ENCODE measurements at places on chromosomes 3 and 15.

- DNase-seq: no peak
Measured at GRCh38 chr3:177177749-177178221, 19.5 kb downstream of the TBL1XR1 start.

- no peak for DNase-seq
Measured at GRCh38 chr15:70212963-70213315, 115.2 kb upstream of the TLE3 start.

DNA sequence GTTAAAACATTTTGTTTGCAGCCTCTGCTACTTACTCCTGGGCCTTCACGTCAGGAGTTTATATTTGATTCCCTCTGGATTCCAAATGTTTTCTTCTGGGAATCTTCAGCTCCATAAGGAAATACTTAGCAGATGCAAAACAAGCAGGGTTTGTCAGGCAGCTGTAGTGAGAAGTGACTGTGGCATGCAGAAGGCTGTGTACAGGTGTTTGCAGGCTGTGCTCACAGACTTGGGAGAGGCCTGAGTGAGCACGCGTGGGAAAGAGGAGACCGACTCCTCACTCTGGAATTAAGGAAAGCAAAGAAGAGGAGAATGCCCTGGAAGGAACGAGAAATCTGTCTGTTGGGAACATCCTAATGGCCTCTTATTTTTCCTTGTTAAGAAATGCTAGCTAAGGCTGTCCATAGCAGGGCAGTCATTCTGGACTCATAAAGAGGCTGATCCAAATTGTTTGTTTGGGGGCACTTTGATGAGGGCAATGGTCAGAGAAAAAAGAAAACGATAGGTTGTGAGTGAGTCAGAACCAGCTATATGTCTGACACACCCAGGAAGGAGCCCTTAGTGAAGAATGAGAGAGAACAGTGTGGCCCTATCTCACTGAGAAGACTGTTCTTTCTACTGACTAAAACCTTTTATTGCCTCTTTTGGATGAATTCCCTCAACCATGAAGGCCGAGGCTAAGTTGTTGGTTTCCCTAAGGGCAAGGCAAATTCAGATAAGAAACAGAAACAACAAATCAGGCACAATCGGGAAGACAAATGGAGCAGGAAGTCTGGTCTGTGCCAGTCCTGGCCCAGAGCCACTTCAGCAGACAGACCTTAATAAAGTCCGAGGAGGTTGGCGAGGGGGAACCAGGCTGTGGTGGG, 82.6 kb downstream of the TGFBR2 start:
- DNase-seq: no peak

- no peak for DNase-seq
Measured at GRCh38 chr15:36334059-36334458, 245.4 kb upstream of the CDIN1 start.

- no peak for DNase-seq
Measured at GRCh38 chr3:100769693-100770092, 60.4 kb downstream of the TFG start.

GRCh38 chr15:31305796-31306425, 20.7 kb upstream of the KLF13 start:
- no peak for DNase-seq

DNA sequence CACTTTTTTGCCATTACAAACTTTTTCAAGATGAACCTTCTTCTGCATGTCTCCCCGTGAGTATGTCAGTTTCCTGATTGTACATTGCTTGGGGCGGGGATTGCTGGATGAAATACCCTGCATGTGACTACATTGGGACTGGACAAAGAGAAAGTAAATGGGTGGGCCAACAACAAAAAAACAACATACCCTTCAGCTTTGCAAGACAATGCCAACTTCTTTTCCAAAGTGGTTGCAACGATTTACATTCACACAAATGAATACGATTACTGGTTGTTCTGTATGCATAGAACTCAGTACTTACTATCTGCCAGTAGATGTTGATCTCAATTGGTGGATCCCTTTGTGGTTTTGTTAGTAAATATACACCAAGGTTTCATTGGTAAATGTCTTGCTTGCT, 908.4 kb downstream of the AGBL1 start:
- no peak for DNase-seq
